ENCODE measurements at places on chromosomes 3 and 15. TPM values are rescaled to one million over a fixed set of nuclear protein-coding genes. Genes with fewer than 3 reads are reported as not detected.

DNA sequence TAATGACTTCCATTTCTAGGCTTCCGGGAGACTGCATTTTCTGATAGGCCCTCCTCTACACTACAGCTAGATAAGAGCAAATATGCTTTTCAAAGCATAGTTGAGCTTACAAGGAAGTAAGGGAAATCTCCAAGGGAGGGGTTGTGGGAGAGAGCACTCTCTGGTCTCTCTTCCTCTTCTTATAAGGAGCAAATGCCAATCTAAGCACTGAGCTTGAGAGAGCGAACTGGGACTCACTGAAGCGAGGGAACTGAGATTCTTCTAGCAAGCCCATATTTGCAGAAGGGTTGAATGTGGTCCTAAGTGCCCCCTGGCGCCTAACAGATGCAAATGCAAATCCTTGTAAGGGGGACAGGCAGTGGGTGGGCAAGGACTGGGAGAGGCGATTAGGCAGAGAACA is 164.8 kb downstream of the ERC2 start:
- no peak for DNase-seq

DNA sequence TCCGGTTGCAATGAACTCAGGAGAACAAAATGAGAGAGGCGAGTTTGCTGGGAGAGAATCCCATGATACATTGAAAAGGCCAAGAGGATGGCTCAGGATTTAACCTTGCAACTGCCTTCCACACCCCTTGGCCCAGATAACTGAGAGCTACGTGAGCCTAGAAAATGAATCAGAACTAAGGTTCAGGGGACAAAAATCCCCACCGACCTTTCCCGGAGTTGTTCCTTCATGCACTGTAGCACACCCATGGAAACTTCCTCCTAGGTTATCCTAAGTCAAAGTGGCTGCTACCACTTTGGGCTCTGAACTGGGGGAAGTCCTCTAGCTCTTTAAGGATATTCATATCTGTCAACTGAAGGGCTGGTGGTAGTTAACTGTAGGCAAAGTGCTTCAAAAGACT is 58.3 kb upstream of the SLC4A7 start:
- DNase-seq, result no peak

DNA sequence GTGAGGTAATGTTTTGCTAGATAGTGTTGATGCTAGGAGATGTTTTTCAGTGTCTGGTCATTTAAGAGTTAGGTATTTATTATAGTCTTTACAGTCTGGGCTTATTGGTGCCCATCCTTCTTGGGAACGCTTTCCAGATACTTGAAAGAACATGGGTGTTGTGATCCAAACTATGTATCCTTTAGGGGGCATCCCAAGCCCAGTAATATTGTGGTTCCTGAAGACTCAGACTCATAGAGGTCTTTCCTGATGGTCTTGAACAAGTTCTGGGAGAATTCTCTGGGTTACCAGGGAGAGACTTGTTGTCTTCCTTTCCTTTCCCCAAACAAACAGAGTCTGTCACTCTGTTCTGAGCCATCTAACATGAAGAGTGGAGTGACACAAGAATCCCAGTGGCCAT is 99.7 kb upstream of the LRRC3B start:
- DNase-seq, result no peak

DNA sequence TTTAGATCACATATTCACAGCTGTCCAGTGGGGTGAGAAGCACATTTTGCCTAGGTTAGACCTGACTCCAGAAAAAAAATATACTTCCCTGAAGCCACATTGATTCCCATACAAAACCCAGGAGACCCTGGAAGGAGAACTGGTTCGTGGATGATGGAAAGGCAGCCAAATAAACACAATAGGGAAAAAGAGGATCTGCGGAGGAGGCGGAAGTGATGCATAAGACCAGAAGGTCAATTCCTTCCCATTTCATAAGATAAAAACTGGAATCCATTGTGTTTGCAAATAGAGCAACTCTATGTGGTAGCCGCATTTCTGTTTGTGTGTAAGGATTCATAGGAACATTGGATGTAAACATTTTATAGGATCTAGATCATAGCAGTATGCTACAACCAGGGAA is 781.9 kb upstream of the GRM7 start:
- no peak for DNase-seq

- peak; percentile 46 for DNase-seq
Observed at GRCh38 chr3:138442433-138442832, 8.0 kb downstream of the ESYT3 start.

DNA sequence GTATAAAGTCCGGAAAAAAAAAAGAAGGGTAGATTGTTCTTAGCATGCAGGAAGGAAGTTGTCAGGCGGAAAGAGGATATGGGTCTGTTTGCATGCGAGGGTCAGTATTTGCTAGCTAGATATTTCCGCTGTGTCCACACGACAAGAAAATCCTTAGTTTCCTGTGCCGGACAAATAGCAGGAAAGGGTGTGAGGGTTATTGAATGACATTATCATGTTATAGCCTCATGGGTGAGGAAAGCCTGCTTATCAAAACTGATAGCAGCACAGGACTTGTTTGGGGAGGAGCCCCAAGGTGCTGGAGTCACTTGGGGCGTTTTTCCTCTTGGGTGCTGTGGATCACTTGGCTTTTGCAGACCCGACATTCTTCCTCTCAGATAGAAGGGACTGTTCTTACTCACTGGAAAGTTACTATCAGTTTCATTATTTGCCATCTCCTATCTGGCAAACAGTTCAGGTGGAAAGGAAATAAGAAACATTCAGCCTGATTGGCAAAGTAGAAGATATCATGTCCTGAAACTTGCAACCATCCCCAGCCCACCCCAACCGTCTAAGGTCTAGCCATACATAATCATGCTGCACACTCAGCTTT is 127.2 kb upstream of the DPH6 start:
- DNase-seq, result no peak

GRCh38 chr15:28960979-28961378 is 75.2 kb downstream of the APBA2 start:
- DNase-seq, result no peak

DNA sequence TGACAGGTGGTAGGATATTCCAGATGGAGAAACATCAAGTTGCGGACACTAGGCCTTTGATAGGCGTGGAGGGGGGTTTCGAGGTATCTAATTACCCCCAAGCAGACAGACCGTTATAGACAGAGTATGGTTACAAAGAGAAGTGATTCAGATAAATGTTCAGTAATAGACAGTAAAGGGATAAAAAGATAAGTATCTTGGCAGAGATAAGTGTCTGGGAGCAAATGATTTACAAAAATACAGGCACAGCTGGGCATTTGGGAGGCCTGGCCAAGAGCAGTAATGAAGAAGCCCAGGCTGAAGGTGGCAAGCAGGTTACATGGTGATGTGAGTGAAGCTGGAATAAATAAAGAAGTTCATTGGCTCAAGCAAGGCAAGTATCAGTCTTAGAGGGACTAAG is 659 bp upstream of the MYH15 start:
- no peak for DNase-seq

DNA sequence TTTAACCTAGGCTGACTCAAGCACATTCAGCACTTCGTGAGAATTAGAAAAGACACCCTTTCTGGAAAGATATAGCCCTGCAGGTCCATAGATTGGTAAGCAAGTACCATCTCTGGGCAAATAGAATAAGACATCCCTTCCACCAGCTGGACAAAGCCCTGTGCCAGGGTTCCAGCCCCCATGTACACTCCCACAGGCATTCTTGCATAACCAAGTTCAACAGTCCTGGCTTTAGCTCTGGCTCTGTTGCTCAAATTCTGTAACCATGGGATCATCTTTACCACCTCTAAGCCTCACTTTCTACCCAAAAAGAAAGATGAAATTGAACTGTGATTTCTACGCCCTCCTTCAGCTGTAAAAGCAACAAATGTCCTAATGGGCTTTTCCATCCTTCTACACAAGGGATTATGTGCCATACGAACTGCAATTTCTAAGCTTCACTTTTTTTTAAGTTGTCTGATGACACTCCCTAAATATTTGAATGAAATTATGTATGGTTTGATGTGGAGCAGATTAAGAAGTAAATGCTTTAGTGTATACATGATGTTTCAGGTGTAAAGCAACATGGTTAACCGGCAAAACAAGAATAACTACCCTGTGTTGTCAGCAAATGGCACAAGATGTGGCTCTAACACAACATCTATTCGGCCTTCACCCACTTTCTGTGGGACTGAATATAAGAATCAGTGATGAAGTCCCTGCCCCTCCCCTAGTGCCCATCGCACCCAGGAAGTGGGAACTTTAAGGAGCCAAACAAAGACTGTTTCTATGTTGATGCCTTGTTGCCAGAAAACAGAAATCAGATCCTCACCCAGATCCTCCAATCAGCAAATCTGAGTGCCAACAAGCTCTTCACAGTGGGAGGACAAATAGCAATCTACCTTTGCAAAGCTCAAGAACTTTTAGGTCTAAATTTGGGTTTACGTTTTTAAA is 165.7 kb downstream of the P3H2 start:
- no peak for DNase-seq

- no peak for DNase-seq
Observed at GRCh38 chr3:133887074-133887802, 8.4 kb downstream of the RAB6B start.

- no peak for DNase-seq
Observed at GRCh38 chr15:75192307-75192706, 9.4 kb upstream of the C15orf39 start.

DNA sequence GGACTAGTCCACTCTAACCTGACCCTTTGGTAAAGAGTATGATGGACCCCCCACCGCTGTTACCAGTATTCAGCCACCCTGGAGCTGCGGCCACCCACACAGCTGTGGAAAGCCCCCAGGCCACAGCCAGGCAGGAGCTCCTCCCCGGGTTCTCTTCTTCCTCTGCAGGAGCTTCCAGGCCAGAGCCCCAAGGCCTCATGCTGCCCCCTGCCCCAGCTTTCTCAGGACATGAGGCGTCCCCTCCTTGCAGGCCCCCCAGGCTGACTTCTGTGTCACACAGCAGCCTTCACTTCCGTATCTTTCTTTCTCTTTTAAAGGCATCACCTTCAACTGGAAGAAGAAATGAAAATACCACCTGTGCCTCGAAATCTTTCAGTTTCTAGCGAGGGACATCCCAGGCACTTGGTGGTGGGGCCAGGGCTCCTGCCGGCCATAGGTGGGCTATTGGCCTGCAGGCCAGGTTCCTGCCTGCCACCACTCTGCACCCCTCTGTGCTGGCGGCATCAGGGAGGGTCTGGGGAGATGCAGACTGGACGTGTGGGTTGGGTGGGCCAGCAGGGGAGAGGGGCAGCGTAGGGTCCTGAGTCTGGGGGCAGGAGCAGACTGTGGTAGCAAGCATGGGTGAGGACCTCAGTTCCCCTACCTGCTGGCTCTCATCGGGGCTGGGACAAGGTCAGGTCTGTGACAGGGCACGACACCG is 19.9 kb downstream of the KLF13 start:
- no peak for DNase-seq

GRCh38 chr3:24100696-24101402 is 155.8 kb downstream of the NR1D2 start:
- DNase-seq, result no peak

GRCh38 chr3:139378587-139379241 is 10.7 kb downstream of the COPB2 start:
- DNase-seq, result no peak

- DNase-seq, result no peak
Observed at GRCh38 chr3:148950806-148951205, 40.5 kb upstream of the GYG1 start.

DNA sequence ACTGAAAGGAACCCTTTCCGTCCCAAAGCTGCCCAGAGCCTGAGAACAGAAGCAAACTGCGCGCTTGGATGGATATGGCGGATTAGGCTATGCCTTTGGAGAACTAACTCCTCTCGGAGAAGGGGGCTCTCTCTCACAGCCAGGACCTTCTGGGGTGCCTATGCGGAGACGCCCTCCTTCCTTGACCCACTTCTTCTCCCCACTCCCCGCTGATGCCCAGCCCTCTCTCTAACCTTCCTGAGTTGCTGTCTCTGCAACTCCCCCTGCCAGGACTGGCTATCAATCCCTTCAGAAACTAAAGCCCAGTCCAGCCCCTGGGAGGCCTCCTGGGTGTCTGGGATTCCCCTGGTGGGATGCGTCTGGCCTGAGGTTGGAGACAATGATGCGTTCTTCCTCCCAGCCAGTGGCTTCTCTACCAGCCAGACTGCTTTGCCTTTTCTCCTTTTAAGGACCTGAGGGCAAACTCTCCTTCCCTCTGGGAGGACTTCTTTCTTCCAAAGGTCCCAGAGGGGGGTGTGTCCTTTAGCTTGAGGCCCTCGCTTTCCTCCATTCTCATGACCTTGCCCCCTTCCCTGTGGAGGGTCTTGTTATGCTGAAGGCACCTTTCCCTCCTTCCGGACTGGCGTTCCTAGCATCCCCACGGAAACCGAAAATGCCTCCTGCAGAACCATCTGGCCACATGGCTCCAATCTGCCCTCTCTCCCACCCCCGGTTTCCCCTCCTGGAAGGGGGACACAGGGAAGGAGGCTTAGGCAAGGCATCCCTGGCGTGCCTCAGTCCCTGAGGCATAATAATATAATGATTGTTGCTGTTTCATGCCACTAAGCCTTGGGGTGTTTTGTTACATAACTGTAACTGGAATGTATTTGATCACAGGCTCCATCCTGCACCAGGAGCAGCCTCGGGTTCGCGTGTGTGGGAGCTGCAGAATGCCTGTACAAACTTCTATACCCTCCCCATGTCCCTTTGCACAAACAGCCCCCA is 63.4 kb upstream of the C15orf39 start:
- no peak for DNase-seq

GRCh38 chr3:123656691-123657090 is 71.8 kb upstream of the HACD2 start:
- no peak for DNase-seq

- no peak for DNase-seq
Observed at GRCh38 chr15:31303726-31304648, 22.6 kb upstream of the KLF13 start.

DNA sequence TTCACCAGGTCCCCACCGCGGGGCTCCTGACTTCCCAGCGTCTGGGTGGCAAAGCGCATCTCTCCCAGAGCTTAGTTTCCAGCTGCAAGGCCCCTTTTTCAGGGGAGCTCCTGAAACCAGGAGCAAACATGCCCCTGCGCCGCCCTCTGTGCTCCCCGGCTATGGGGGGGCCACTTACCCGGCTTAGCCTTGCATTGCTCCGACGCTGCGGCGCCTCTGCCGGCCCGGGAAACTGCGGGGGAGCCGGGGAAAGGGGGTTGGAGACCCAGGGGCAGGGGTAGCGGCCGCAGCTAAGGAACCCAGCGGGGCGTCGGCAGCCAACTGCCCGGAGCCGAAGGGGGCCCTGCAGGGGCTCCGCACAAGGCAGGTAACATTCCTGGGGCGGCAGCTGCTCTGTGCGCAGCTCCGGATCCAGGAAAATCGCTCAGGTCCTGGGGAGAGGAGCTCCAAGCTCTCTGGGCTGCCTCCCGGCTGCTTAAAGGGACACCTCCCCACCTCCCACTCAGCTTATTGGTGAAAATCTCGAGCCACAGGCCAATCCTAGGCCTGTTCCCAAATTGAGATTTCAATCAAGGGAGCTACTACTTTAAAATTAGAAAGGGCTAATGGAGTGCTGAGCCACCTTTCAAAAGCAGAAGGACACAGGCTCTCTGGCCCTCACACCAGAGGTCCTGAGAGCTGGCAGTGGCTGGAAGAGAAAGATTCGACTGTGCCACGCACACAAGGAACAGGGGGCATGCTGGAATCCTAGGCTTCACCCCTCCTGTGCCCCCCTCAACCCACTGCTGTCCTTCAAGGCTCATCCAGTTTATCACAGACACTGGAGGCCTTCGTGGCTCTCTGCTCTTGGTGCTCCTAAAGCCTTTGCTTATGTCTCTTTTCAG is 42.7 kb upstream of the PRICKLE2 start:
- DNase-seq, result peak; percentile 81

The VWA5B2 gene
- not detected for total RNA-seq

The NME9 gene
- total RNA-seq, result not detected

The FAM219B gene
- 49.4 TPM for total RNA-seq

The RBP2 gene
- not detected for total RNA-seq

The KLF13 gene
- total RNA-seq, result 162 TPM

The CCDC54 gene
- not detected for total RNA-seq

The BLM gene
- 0.72 TPM for total RNA-seq

The SKOR1 gene
- 2.3 TPM for total RNA-seq

The MED12L gene
- 0.30 TPM for total RNA-seq

The P2RY13 gene
- 0.53 TPM for total RNA-seq

All from suprapubic skin (tissue), 4 donors.